ENCODE measurements at places on chromosomes 4 and X.

DNA sequence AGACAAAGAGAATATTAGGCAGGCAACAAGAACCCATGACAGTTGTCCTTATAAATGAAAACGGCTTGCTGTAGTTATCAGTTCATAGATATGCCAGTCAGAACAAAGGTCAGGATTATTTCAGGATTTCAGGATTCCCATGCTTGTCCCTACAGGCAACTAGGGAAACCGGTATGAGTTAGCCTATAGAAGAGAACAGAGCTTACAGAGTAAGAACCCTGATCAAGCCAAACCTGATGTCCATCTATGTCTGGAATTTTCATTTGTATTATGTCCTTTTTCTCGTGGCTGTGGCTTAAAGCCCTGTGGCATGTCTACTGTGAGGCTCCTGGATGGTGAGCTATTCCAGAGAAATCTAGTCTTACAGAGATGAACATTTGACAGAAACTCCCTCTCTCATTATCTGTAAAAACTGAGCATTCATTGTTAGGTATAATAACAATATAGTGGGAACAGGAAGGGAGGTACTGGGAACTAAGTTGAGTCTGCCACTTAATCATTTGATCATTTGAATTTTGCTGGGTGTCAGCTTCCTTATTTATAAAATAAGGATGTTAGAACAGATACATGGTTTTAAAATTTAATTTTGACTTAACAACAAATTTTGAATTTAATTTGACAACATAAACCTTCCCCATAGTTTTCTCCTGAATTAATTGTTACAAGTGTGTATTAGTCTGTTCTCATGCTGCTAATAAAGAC, 129.5 kb upstream of the KLF3 start:
- no peak for DNase-seq

GRCh38 chr4:168600796-168601583, 104.1 kb downstream of the PALLD start:
- DNase-seq = no peak

GRCh38 chr4:175930471-175930870, 118.4 kb upstream of the GPM6A start:
- no peak for DNase-seq

DNA sequence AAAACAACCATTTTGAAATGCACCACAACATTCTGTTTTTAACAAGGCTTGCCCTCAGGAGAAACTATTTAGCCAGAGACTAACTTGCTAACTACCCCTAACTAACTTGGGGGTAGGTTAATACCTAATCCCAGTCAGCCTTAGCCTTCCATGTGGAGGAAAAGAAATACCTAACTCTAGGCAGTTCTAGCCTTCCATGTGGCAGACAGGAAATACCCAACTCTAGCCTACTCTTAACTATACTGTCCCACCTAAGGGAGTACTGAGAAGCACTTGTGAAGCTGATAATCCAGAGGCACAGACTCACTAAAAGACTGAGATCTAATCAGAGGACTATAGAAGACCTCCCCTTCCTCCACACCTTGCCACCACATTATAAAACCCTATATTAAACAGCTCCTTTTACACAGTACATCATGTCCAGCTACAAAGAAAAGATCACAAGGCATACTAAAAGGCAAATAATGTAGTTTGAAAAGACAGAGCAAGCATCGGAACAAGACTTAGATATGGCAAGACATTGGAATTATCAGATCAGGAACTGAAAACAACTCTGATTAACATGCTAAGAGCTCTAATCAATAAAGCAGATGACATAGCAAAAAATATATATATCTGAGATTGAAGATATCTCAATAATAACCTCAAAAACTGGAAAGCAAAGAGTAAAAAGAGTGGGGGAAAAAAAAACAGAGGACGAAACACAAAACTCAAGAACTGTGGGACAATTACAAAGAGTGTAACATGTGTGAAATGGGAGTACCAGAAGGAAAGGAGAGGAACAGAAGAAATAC, 52.2 kb downstream of the FRYL start:
- DNase-seq = no peak

DNA sequence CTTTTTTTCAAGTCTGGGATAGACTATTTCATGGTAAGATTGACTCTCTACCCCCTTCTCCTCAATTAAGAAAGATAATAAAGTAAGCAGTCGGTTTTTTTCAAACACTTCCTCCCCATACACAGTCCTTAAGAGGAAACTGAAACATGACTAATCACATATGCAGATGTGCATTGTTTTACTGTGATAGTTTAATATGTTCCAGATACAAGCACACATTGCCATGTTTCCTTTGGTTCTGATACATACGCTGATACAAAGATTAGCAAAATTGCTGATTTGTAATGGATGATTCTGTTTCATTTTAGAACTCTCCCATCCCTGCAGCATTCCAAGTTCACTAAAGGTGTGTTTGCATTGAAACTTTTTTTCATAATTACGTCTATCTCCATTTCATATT, 76.1 kb downstream of the FBXO8 start:
- DNase-seq = no peak

GRCh38 chr4:11138964-11139363, 289.7 kb downstream of the HS3ST1 start:
- DNase-seq = no peak

GRCh38 chrX:118627084-118627758, 100.2 kb upstream of the IL13RA1 start:
- DNase-seq = no peak

DNA sequence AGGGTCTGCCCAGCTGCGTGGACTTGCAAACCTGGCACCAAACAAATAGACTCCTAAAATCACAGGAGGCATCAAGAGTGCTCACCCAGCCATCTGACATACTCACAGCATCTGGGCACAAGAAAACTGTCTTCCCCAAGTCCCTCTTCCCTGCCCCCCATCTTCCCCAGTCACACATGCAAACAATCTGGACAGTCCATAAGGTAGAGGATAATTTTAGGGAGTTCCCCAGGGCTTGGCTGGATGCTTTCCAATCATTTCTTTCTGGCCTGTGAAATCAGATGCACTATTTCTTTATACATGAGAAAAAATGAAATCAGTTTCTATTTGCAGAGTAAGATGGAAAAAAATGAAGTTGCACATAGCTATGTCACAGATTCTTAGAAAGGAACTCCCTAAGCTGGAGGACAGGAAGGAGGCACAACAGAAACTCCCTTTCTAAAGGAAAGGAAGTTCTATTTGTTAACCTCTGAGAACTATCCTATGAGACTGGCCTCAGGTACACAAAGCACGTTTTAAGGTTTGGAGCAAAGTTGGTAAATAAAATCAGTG, 342.3 kb downstream of the HNRNPD start:
- DNase-seq = no peak
